GM12865 (cell line): ENCODE measurements at places on chromosomes 3 and 15.

- DNase-seq: no peak
These were observed 82.0 kb downstream of the TFRC start for GRCh38 chr3:195999896-196000295.

- no peak for DNase-seq
These were observed 130.7 kb upstream of the TSC22D2 start for GRCh38 chr3:150277444-150277843.

DNA sequence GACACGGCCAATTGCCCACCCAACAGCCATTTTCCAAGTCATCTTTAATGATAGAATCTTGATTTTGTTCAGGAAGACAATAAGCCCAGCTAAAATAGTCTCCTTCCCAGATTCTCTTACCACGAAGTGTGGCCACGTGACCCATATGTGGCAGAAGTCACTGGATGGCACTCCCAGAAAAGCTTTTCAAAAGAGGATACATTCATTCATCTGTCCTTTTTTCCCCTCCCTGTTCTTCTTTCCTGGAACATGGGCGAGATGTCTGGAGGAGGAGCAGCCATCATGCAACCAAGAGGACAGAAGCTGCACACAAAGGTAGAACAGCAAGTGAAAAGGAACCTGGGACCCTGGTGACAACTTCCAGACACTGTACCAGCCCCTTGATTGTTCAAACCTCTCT lies 174.7 kb downstream of the UACA start:
- DNase-seq: no peak

GRCh38 chr3:31701286-31701685 lies 168.6 kb downstream of the STT3B start:
- no peak for DNase-seq

DNA sequence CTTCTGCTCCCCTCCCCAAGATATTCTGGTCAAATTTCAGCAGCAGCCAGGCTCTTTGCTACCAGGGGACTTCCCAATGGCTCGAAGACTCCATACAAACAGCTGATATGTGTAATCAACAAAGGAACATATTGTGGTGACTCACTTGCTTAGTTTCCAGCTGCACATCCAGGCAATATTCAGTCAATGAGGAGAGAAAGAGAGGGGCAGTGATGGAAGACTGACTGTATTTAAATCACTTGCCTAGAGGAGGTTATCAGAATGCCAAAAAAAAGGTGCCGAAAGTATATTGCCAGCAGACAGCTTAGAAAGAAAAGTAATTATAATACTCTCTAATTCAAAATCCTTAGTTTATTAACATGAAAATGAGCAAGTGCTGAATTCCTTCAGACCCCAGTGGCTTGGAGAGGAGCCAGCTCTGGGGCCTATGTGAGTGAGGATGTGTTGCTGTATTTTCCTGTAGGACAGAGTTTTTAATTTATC lies 236.5 kb downstream of the LRTM1 start:
- DNase-seq: no peak

- DNase-seq: no peak
These were observed 256.1 kb upstream of the ADAMTS9 start for GRCh38 chr3:64943866-64944265.

GRCh38 chr3:122992676-122993075 lies 34.9 kb downstream of the SEMA5B start:
- no peak for DNase-seq
